GM23338 (cell line): ENCODE measurements at places on chromosomes 2 and 18. TPM values are rescaled to one million over a fixed set of nuclear protein-coding genes. Genes with fewer than 3 reads are reported as not detected.

- no peak overlapping the region for H3K4me3 ChIP-seq
- no peak overlapping the region for H3K27ac ChIP-seq
- H3K27me3 ChIP-seq: no peaks in the 10 kb centered on the region
- DNase-seq: no peak
- H3K4me1 ChIP-seq: no peaks in the 10 kb centered on the region
Observed at GRCh38 chr2:133485868-133486267, 82.4 kb downstream of the NCKAP5 start.

- no peak overlapping the region for H3K27ac ChIP-seq
- H3K4me3 ChIP-seq: peak overlapping the region; percentile 65
- peaks cover 47% of the 10 kb centered on the region for H3K27me3 ChIP-seq
- peak; percentile 52 for DNase-seq
Observed at GRCh38 chr2:10078704-10079265, 1.4 kb downstream of the CYS1 start.

Gene ZEB2
- total RNA-seq: 0.08 TPM in 1 of 2 replicates, not detected in the other

Gene RESP18
- total RNA-seq: not detected in 2 replicates

GRCh38 chr2:241741016-241741415 is 6.6 kb downstream of the D2HGDH start:
- no peak overlapping the region for H3K27ac ChIP-seq
- no peak for DNase-seq
- H3K36me3 ChIP-seq: no peaks in the 10 kb centered on the region
- H3K27me3 ChIP-seq: no peaks in the 10 kb centered on the region
- H3K4me1 ChIP-seq: no peaks in the 10 kb centered on the region

DNA sequence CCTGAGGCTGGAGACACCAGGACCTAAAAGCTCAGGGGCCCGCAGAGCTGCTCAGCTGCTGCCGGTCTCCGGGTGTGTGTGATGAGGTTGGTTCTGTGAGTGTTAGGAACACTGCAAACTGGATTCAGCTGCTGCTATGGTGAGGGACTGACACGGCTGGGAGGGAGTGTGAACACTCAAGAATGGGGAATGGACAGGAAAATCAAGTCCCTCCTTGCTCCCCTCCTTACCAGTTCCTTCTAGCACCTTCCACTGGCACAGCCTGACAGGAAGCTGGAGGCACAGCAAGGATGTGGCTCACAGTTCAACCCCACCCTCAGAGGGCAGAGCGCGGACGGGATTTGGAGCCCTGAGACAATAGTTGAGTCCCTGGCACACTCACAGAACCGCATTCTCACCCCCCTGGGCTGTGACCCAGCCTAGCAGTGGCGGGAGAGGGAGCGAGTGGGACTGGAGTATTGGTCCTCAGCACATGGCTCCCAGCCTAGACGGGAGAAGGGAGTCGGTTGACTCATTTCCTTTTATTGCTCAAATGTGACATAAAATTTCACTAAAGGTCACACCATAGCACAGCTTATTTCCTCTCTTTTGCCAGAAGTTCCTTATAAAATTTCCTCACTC is 42.5 kb downstream of the LRRC30 start:
- H3K27me3 ChIP-seq: no peaks in the 10 kb centered on the region
- no peaks in the 10 kb centered on the region for H3K36me3 ChIP-seq

- no peak overlapping the region for H3K4me3 ChIP-seq
- no peaks in the 10 kb centered on the region for H3K27me3 ChIP-seq
- DNase-seq: peak; percentile 16
Observed at GRCh38 chr18:29693334-29693733, 1349.2 kb downstream of the DSC3 start.

DNA sequence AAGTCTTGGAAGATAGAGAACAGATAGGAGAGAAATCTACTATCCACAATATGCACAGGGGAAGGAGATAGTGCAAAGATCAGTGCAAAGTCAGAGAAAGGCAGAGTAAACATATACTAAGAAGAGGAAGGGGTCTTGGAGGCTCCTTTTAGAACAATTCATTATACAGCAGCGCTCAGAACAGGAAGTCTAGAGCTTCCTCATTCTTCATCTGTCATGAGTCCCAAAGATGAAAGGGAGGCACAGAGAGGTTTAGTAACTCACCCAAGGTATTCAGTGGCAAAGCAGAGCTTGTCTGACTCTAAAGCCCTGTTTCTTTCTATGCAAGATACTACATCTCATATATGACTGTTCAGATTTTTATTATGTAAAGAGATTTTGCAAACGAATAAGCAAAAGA is 1.4 kb downstream of the SP110 start:
- no peak for DNase-seq
- no peaks in the 10 kb centered on the region for H3K27me3 ChIP-seq
- H3K27ac ChIP-seq: no peak overlapping the region
- no peak overlapping the region for H3K4me3 ChIP-seq

- no peak overlapping the region for H3K4me3 ChIP-seq
- no peaks in the 10 kb centered on the region for H3K27me3 ChIP-seq
- peaks cover under 1% of the 10 kb centered on the region; the same call in 1 of the 2 replicates for H3K4me1 ChIP-seq
Observed at GRCh38 chr2:52404866-52405265, 1362.7 kb upstream of the CHAC2 start.

GRCh38 chr2:174059178-174059883 is 94.2 kb upstream of the SP3 start:
- DNase-seq: no peak
- no peaks in the 10 kb centered on the region for H3K27me3 ChIP-seq
- H3K4me1 ChIP-seq: peaks cover 22% of the 10 kb centered on the region
- no peaks in the 10 kb centered on the region for H3K36me3 ChIP-seq
- H3K4me3 ChIP-seq: no peak overlapping the region

- no peaks in the 10 kb centered on the region for H3K36me3 ChIP-seq
- H3K27ac ChIP-seq: no peak overlapping the region
- H3K27me3 ChIP-seq: no peaks in the 10 kb centered on the region
- no peak overlapping the region for H3K4me3 ChIP-seq
- DNase-seq: no peak
Observed at GRCh38 chr2:122831649-122832048, 1076.2 kb downstream of the TSN start.

DNA sequence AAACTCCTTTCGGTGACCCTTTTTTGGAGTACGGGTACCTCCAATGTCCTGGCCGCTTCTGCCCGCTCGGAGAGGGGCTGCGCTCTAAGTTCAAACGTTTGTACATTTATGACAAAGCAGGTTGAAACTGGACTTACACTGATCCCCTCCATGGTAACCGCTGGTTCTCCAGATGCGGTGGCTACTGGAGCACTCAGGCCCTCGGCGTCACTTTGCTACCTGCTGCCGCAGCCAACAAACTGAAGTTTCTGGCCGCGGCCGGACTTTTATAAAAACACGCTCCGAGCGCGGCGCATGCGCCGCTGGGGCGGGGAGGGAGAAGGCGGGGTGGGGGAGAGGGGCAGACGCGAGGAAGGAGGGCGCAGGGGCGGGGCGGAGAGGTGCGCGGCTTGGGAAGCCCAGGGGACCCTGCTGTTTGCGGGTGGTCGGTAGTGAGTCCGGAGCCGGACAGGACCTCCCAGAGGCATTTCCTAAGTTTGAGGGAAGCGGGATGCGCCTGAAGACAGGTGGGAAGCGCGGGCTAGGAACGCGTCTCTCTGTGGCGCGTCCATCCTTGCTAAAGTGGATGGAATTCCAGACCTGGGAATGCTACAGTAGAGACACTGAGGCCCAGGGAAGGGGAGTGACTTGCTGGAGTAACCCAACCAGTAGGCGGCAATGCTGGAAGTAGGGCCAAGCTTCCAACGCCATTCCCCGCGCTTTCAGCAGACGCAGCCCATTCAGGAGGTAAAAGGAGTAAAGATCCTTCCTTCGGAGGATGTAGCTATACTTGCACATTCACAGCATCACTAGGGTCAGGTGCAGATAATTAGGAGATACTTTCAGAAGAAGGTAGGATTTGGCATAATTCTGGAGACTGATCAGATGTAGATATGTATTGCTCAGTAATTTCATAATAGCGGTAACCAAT is at the start of gene CXCR4:
CXCR4 (minus strand) TSS at position 241 of the 910 bp plus-strand sequence; CDS start at position 152, 89 bp downstream.
- no peaks in the 10 kb centered on the region for H3K36me3 ChIP-seq
- peaks cover 33% of the 10 kb centered on the region for H3K4me1 ChIP-seq
- peaks cover 69% of the 10 kb centered on the region for H3K27me3 ChIP-seq
- peak within 1 kb of the TSS; percentile 76 for H3K4me3 ChIP-seq

DNA sequence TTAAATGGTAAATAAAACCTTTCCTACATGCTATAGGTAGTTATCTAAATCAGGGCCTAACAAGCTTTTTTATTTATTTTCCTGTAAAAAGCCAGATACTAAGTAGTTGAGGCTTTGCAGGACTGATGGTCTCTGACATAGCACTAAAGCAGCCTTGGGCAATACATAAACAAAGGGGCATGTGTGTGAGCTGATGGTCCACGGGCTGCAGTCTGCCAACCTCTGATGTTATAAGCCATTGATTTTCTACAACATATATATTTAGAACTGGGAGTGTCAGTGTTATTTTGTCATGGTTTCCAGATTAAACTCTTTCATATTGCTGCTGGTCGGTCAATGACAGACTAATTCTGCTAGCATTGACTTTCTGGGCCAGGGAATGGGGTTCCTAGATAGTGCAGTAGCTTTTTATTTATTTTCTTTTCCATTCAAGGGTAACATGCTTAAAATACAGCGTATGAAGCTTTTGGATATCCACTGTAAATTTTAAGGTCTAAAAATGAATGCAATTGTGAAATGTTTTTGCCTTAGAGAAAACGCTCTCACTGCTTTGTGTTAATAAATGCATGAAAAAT is 134.0 kb downstream of the NEDD4L start:
- DNase-seq: no peak
- H3K36me3 ChIP-seq: no peaks in the 10 kb centered on the region
- no peak overlapping the region for H3K27ac ChIP-seq

Gene ABHD3
- total RNA-seq: 12.7 and 16.2 TPM in 2 replicates

GRCh38 chr2:227479865-227480475 is 8.0 kb downstream of the AGFG1 start:
- H3K4me3 ChIP-seq: no peak overlapping the region
- no peaks in the 10 kb centered on the region for H3K4me1 ChIP-seq
- H3K27me3 ChIP-seq: no peaks in the 10 kb centered on the region
- no peak overlapping the region for H3K27ac ChIP-seq

DNA sequence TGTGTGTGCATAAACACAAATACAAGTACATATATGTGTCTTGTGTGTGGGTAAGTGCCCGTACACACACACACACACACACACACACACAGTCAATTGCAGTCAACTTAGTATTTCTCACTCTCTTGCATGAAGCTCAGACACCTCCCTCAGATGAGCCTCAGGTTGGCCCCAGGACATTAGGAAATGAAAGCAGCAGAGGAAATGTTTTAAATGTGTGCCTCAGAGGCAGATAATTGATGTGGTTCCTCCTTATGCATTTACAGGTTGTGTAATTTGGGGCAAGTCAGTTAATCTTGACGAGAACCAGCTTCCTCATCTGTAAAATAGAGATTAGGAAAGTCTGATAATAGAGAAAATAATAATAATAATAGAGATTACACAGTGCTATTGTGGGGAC is 814.0 kb upstream of the ID2 start:
- no peak for DNase-seq
- H3K4me3 ChIP-seq: no peak overlapping the region
- H3K27ac ChIP-seq: no peak overlapping the region
- H3K36me3 ChIP-seq: no peaks in the 10 kb centered on the region
- no peaks in the 10 kb centered on the region for H3K27me3 ChIP-seq
- peaks cover 29% of the 10 kb centered on the region for H3K4me1 ChIP-seq

Gene CCDC102B
- total RNA-seq: 0.16 and 1.3 TPM in 2 replicates

GRCh38 chr2:44226753-44227152 is 48.5 kb upstream of the SLC3A1 start:
- no peak for DNase-seq
- H3K27ac ChIP-seq: no peak overlapping the region
- H3K4me3 ChIP-seq: no peak overlapping the region
- no peaks in the 10 kb centered on the region for H3K27me3 ChIP-seq

GRCh38 chr2:40041422-40042382 is 262.6 kb upstream of the THUMPD2 start:
- H3K36me3 ChIP-seq: no peaks in the 10 kb centered on the region
- H3K27ac ChIP-seq: no peak overlapping the region
- H3K27me3 ChIP-seq: no peaks in the 10 kb centered on the region
- no peak for DNase-seq
- no peak overlapping the region for H3K4me3 ChIP-seq
- H3K4me1 ChIP-seq: no peaks in the 10 kb centered on the region

GRCh38 chr2:127083819-127084503 is 23.0 kb downstream of the BIN1 start:
- H3K27ac ChIP-seq: 0 out of 2 replicates have a peak overlapping the region, but pooled peaks have one; percentile 45
- no peaks in the 10 kb centered on the region for H3K27me3 ChIP-seq
- peaks cover 26% of the 10 kb centered on the region for H3K4me1 ChIP-seq
- no peak overlapping the region for H3K4me3 ChIP-seq
- no peak for DNase-seq
- H3K36me3 ChIP-seq: no peaks in the 10 kb centered on the region

GRCh38 chr2:43104106-43104505 is 122.3 kb downstream of the ZFP36L2 start:
- no peak overlapping the region for H3K27ac ChIP-seq
- H3K27me3 ChIP-seq: peaks cover 8% of the 10 kb centered on the region; the same call in 1 of the 2 replicates

- no peak overlapping the region for H3K27ac ChIP-seq
- peaks cover 9% of the 10 kb centered on the region; the same call in 1 of the 2 replicates for H3K4me1 ChIP-seq
- H3K27me3 ChIP-seq: no peaks in the 10 kb centered on the region
Observed at GRCh38 chr2:99881901-99882591, 260.3 kb downstream of the AFF3 start.

- no peaks in the 10 kb centered on the region for H3K27me3 ChIP-seq
- H3K4me1 ChIP-seq: peaks cover 33% of the 10 kb centered on the region
- H3K27ac ChIP-seq: no peak overlapping the region
- no peak for DNase-seq
- H3K36me3 ChIP-seq: peaks cover 24% of the 10 kb centered on the region; the same call in 1 of the 2 replicates
Observed at GRCh38 chr2:173357346-173357745, 2.7 kb downstream of the CDCA7 start.

DNA sequence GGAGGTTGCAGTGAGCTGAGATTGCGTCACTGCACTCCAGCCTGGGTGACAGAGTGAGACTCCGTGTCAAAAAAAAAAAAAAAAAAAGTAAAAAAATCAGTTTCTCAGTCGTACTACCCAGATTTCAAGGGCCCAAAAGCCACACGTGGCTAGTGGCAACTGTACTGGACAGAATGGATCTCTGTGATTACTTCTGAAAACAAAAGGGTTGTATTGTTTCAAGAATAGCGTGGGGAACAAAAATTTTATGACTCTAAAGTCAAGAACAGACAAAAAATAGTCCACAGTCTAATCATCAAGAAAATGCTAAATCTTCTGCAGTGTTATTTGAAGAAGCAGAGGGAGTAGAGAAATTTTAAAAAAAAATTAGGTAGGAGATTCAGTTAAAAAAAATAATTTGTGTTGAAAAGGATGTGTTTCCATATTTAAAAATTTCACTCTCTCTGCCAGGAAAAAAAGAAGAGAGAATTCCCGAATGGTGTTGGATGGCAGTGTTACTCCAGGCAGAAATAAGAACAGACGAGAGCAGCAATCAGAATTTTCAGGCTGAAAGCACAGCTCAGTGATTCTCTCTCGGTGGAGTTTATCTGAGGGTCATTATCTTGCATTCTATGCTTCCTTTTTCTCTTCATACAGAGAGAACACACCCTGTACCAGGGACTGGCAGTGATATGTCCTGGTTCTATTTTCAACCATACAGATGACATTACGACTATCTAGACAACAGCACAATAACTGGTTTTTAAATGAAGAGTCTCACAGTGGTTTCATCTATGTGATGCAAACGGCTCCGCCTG is 61.8 kb downstream of the CABYR start:
- DNase-seq: no peak
- H3K4me1 ChIP-seq: no peaks in the 10 kb centered on the region
- H3K27me3 ChIP-seq: no peaks in the 10 kb centered on the region
- no peaks in the 10 kb centered on the region for H3K36me3 ChIP-seq

Gene SERPINB3
- 0.59 TPM in 1 of 2 replicates, not detected in the other for total RNA-seq

GRCh38 chr2:102107741-102108070 is 34.8 kb upstream of the IL1R1 start:
- no peak overlapping the region for H3K27ac ChIP-seq
- DNase-seq: no peak
- no peaks in the 10 kb centered on the region for H3K4me1 ChIP-seq
- H3K27me3 ChIP-seq: no peaks in the 10 kb centered on the region
- H3K36me3 ChIP-seq: no peaks in the 10 kb centered on the region
